ENCODE measurements at places on chromosomes 2 and 18.
A peak's percentile ranks its signal among the peaks of the same experiment; 100 is the strongest.

GRCh38 chr2:193112986-193113385 lies 918.3 kb upstream of the TMEFF2 start:
- no peak for DNase-seq

- peak; percentile 92 for DNase-seq
Measured at GRCh38 chr2:108640731-108641130, 78.6 kb upstream of the RANBP2 start.

GRCh38 chr2:121038431-121038830 lies 246.6 kb downstream of the TFCP2L1 start:
- DNase-seq, result no peak

DNA sequence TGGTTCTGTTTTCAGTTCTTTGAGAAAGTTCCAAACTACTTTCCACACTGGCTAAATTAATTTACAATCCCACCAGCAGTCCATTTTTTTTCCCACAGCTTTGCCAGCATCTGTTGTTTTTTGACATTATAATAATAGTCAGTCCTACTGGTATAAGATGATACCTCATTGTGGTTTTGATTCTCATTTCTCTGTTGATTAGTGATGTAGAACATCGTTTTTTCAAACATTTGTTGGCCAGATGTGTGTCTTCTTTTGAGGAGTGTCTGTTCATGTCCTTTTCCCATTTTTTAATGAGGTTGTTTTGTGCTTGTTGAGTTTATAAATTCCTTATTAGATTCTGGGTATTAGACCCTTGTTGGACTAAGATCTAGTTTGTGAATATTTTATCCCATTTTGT lies 376.8 kb upstream of the NT5C1B start:
- peak; percentile 52 for DNase-seq

DNA sequence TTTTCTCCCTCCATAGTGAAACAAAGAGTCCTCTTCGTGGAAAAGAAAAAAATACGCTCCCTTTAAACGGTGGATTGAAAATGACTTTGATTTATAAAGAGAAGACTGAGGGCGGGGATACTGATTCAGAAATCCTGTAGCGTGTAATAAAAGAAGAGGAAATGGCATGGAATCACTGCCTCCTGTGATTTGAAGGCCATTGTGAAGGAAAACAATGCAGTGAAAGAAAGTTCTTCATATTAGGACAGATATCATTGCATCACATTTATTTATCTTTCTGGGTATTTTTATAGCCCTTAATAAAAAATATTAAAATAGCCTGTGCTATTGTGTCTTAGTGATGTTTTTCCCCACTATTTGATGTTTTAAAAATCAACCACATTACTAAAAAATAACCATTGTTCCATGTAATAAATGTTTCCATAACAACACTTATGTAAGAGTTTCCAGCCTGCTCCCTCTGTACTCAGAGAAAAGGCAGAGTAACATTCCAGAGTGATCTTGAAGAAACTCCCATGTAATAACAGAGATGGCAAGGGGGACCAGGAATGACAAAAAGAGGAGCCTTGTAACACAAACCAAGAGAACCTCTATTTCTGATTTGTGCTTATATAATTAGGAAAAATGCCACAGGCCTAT lies 8.0 kb downstream of the MRPL33 start:
- DNase-seq, result no peak

DNA sequence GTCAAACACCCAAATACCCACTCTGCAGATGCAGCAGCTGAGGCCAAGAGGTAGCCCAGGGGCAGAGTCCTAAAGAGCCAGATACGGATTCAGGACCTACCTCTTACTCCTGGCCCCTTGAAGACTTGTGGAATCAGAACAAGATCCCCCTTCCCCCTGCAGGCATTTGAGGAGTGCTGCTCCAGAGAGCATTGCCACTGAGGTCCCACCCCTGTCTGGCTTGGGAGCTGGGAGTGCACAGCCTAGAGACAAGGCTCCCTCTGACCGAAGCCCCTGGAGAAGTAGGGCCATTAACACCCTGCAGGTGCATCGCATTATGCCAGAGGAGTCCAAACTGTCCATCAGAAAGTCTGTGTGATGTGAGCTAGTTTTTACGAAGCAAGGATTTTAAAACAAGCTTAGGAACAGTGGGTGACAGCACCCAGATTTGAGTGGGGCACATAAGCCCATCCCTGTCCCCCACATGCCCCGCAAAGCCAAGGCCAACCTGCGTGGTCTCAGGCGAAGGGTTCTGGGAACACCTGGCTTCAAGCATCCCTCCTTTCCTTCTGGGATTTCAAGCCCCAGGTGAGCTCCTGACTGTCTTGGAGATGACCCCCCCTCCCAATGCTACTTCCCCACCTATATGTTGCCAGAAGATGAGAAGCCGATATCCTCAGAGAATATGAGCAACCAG lies 48.4 kb downstream of the MTERF4 start:
- DNase-seq, result no peak

DNA sequence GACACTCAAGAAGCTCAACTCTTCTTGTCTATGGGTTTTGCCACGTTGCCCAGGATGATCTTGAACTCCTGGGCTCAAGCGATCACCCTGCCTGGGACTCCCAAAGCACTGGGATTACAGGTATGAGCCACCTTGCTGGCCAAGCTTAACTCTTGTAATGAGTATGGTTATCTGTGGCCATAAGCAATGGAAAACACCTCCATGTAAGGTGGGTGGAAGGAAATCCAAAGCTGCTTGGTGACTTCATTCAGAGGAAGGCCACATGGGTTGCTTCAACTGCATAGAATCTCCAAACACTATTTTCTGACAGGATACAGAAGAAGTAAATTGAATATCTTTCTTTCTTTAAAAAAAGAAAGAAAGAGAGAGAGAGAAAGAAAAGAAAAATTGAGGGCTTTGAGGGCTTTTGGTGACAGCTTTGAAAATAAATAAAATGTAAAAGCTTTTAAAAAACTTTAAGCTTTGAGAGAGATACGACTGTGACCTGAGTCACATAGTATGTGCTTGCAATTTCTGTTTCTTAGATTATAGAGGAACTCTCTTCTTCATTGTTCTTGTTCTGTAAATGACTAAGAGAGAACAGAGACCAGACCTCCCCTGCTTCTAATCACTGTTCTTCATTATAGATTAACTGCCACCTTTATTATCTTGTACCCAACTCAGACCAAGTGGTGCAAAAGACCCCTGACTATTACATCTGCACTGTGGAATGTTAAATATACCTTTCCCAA lies 123.1 kb upstream of the NDUFV2 start:
- no peak for DNase-seq

GRCh38 chr2:15920696-15921095 lies 19.7 kb upstream of the MYCN start:
- no peak for DNase-seq

- DNase-seq, result no peak
Measured at GRCh38 chr2:64904413-64905329, 84.5 kb upstream of the SLC1A4 start.

GRCh38 chr2:191863988-191864387 lies 17.1 kb upstream of the CAVIN2 start:
- peak; percentile 41 for DNase-seq

GRCh38 chr2:121018136-121019061 lies 266.6 kb downstream of the TFCP2L1 start:
- no peak for DNase-seq
